Hair follicle dermal papilla cell (primary cell): ENCODE measurements at places on chromosomes 1 and 21. TPM values are rescaled to one million over a fixed set of nuclear protein-coding genes. Genes with fewer than 3 reads are reported as not detected.

KRTAP12-4 gene
- not detected in 2 replicates for total RNA-seq

ZFP69 gene
- total RNA-seq, result 4.1 and 4.4 TPM in 2 replicates

TM2D1 gene
- 29.4 and 40.7 TPM in 2 replicates for total RNA-seq

ANGPTL7 gene
- under 0.01 and 0.12 TPM in 2 replicates for total RNA-seq
